CD4-positive, alpha-beta T cell treated with Interleukin-4 for 4 hours (primary cell): ENCODE measurements at places on chromosomes 13 and 19.

GRCh38 chr13:84500016-84500415, 617.7 kb upstream of the SLITRK1 start:
- no peak for DNase-seq

DNA sequence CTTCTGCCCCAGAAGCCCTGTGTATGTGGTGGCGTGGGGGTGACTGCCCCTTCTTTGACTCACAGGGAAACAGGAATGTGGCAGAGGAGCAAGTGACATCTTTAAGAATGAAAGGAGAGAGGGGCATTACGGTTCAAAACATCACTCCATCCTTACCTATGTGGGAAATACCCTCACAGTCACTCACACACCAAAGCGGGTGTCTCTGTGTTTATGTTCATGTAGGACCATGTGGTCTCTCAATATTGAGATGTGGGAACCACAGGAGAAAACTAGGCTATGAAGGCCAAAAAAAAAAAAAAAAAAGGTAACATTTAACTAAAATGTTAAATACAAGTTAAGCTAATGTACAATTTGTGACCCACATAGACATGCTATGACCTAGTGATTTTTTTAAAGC, 153.6 kb upstream of the GPR12 start:
- DNase-seq, result no peak

DNA sequence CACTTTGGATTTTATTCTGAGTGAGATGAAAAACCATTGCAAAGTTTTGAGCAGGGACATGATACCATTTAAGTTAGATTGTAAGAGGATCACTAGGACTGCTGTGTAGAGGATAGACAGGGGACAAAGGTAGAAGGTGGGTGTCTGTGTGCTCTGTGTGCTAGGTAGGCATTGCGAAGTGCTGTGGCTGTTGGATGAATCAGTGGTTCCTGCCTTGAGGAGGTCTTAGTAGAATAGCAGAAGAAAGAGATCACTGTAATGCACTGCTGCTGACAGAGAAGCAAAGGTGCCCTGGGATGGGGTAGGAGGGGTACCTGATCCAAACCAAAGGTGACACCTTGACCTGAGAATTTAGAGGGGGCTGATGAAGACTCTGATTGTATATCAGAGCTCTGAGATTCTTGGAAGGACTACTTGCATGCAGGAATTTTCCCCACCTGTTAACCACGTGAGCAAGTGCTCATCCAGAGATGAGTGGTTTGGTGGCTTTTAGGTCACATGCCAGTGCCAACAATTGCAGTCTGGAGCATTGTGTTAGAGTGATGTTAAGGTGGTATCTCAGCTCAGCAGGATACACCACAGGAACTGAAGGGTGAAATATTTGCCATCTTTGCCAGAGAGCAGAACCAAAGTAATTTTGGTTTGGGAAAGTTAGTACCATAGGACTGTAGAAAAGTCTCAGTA, 10.8 kb downstream of the WASF3 start:
- no peak for DNase-seq

- DNase-seq, result no peak
These were observed 83.8 kb upstream of the TM9SF2 start for GRCh38 chr13:99417201-99418102.

DNA sequence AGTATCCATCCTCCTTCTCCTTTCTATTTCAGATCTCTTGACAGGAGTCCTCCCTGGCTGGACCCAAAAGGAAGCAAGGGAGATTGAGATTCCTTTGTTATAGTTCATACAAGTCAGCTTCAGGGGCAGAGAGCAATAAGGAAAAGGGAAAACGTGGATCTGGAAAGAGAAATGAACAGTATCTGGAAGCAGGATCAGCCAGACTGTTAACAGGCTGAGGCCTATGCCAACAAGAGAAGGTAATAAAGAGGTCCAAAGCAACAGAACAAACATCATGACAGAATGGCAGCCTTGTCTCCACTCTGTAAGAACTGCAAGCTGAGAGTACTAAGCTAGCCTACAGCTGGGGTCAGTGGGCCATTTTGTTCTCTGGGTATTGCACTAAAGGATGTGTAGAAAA, 64.5 kb downstream of the RAP2A start:
- no peak for DNase-seq
